ENCODE measurements at places on chromosomes 3 and 15.

GRCh38 chr3:13345772-13346171 lies 74.3 kb downstream of the NUP210 start:
- ATAC-seq: no peak

GRCh38 chr3:72724070-72724469 lies 124.2 kb downstream of the SHQ1 start:
- no peak for ATAC-seq

DNA sequence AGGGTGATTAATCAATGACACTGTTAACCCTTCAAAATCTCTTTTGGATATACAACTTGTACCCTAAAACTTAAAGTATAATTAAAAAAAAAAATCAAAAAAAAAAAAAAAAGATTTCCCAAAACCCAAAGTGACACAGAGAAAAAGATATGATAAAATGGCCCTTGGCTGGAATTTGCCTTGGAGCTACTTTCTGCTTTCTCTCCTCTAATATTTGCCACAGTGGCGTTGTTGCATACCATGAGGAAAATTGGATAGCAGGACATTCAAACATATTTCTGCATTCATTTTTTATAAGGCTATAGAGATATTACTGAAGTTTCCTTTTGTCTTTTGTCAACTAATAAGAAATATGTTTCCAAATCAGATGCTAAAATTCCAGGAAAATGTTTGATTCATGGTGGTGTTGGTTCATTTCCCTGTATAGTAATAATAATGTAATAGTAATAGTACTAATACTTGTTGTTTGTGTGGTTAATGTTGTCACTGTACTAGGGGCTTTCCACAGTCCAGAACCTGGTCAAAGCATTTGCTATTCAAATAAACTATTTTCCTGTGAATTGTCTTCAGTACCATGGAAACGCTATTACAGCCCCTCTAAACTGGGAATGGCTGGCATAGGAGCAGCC lies 441.3 kb upstream of the THBS1 start:
- no peak for ATAC-seq

- ATAC-seq: no peak
Measured at GRCh38 chr15:95492388-95493070, 838.0 kb upstream of the NR2F2 start.

Measured in motor neuron (in vitro differentiated cells).